ENCODE measurements at places on chromosomes 2 and 18.

GRCh38 chr2:187519419-187520120 is 34.7 kb downstream of the TFPI start:
- no peak for DNase-seq

DNA sequence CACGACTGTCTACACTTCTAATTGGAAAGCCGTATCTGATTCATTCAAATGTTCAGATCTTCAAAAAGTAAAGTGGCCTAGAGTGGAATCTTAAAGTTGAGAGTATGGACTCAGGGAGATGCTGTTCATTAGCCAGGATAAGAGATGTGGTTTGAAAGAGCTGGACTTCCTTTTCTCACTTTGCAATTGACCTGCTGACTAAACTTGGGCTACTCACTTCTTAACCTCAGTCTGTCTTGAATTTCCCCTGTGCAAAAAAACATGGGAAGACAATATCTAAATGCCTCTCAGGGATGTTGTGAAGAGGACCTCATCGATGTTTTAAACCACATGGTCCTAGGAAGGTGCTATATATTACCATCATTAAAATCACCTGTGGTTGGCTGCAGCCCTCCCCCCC is 64.1 kb downstream of the BCL2 start:
- no peak for DNase-seq

- DNase-seq = no peak
Observed at GRCh38 chr2:127508631-127509034, 17.7 kb downstream of the IWS1 start.

DNA sequence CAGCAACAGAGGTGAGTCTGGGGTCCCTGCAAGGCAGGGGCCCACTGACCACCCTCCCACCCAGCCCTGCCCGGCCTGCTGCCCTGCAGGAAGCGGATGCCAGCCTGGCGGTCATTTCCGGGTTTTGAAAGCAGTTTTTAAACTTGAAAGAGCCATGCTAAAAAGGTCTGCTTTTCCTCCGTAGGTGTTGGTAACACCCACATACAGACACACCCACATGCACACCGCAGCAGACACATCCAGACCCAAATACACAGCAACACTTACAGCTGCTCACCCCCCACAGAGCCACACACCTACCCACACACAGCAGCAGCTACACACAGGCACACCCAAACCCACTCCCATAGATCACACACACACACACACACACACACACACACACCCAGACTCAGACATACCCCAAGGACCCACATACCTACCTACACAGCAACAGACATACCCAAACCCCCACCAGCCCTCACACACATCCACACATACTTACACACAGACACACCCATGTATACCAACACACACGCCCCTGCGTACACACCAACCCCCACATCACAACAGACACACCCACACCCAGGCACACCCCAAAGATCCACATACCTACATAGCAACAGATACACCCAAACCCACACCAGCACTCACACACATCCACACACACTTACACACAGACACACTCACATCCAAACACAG is 7.6 kb downstream of the ZFP36L2 start:
- peak; percentile 71 for DNase-seq

DNA sequence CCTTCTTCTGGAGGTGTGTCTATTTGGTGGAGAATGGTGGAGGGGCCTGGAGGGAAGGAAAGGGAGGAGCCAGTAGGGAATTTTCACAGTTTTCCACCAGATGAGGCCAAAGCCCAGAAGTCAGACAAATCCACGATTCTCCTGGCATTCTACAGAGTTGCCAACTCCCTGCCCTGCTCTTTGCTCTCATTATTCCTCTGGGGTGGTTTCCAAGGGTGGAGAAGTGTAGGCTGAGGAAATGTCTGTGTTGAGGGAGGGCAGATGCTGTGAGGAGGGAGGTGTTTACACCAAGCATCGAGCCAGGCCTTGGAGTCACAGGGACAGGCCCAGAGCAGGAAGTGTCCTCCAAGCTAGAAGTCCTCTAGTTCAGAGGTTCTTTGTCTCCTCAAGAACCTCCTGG is 124.1 kb upstream of the LGALSL start:
- DNase-seq = no peak

- DNase-seq = no peak
Observed at GRCh38 chr2:159614534-159615366, 1.6 kb downstream of the BAZ2B start.

GRCh38 chr2:10635430-10635829 is 54.3 kb downstream of the NOL10 start:
- DNase-seq = no peak

- no peak for DNase-seq
Observed at GRCh38 chr2:73091164-73091563, 19.7 kb upstream of the SFXN5 start.

Measured in T-helper 9 cell (primary cell).